Type B pancreatic cell (in vitro differentiated cells): ENCODE measurements at places on chromosomes 11 and 22. TPM values are rescaled to one million over a fixed set of nuclear protein-coding genes. Genes with fewer than 3 reads are reported as not detected.

Gene HSPB2
- not detected in 2 replicates for total RNA-seq

Gene DRD2
- 0.50 and 3.7 TPM in 2 replicates for total RNA-seq

Gene GAS2L1
- total RNA-seq, result 13.5 and 17.2 TPM in 2 replicates

Gene CTTN
- 211 and 264 TPM in 2 replicates for total RNA-seq

Gene CLMP
- 3.6 and 65.7 TPM in 2 replicates for total RNA-seq

Gene FGF4
- 0.22 TPM in 1 of 2 replicates, not detected in the other for total RNA-seq

GRCh38 chr11:78298291-78298771 lies 109.6 kb downstream of the USP35 start:
- DNase-seq, result no peak

GRCh38 chr11:22163394-22163797 lies 29.5 kb upstream of the ANO5 start:
- DNase-seq, result no peak

GRCh38 chr11:130088919-130089673 lies 19.4 kb downstream of the APLP2 start:
- no peak for DNase-seq

GRCh38 chr22:21972293-21972779 lies 10.3 kb downstream of the TOP3B start:
- no peak for DNase-seq

DNA sequence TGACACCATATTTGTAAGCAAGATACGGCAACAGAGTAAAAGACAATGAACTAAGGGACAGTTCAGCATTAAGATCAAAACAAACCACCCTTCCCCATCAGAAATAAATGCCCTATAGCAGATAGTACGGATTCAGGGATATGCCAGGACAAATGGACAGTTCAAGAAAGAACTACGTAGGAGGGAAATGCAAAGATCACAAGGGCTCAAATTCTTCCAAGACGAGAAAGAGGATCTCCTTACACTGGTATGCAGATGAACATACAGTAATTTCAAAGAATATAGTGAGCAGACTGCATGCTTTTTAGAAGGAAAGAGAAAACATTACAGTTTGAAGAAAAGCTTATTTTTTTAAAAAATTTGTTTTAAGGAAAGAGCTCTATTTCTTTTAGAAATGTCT lies 124.7 kb upstream of the APOA1 start:
- no peak for DNase-seq

GRCh38 chr11:11078344-11079086 lies 220.7 kb upstream of the ZBED5 start:
- DNase-seq, result no peak

GRCh38 chr22:32083814-32084213 lies 40.8 kb downstream of the SLC5A1 start:
- no peak for DNase-seq

- DNase-seq, result no peak
Measured at GRCh38 chr22:22960307-22960706, 72.7 kb downstream of the IGLL5 start.

- no peak for DNase-seq
Measured at GRCh38 chr22:30348404-30348803, 8.3 kb downstream of the SF3A1 start.

GRCh38 chr22:24005201-24005600 lies at the start of gene GSTT4:
TSS of gene GSTT4 (minus strand) at chr22:24005453. CDS start at chr22:24005356, 97 bp downstream.
- no peak for DNase-seq

DNA sequence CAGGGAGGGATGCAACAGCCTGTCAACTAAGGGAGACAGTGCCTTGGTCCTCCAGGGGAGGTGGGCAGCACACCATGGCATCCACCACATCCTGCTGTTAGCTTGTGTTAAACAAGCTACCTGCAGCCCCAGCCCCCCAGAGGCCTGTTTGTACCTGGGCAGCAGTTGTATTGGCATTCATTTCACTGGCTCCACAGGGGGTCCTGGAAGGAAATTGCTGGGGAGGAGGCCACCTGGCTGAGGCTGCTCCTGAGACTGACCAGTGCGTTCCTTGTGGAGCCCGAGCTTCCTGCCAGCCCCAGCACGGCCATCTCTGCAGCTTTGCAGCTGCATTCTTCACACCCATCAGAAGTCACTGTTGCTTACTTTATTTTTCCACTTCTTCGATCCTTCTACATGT lies 479.9 kb downstream of the INSC start:
- DNase-seq, result no peak

DNA sequence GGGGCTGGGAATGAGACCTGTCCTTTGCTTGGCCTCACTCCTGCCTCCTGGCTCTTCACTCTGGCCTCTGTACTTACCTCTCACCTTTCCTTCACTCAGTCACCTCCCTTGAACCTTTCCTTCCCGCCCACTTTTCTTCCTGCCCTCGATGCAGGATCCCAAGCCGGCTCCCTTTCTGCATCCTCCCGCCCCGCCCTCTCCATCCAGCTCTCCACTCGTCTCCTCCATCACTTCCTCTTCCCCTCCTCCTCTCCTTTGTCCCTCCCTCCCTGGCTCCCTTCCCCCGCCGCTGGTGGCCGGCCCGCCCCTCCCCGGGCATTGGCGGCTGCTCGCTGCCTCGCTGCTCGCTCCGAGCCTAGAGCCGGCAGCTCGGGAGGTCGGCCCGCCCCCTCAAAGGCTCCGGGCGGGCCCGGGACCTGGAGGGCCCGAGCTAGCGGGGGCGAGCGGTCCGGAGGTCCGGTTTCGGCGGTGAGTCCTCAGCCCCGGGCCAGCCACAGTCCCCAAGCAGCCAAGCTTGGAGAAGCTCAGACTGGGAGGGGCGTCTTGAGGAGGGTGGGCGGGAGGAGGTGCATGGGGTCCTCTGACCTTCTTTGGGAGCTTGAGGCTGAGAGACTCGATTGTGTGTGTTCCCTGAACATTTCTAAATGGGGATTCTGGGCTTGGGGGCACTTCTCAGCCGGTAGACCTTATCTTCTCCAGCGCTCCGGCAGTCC lies 13.8 kb downstream of the PHLDB1 start:
- DNase-seq, result peak; percentile 87

GRCh38 chr11:129249351-129249750 lies 57.2 kb upstream of the ARHGAP32 start:
- DNase-seq, result no peak

DNA sequence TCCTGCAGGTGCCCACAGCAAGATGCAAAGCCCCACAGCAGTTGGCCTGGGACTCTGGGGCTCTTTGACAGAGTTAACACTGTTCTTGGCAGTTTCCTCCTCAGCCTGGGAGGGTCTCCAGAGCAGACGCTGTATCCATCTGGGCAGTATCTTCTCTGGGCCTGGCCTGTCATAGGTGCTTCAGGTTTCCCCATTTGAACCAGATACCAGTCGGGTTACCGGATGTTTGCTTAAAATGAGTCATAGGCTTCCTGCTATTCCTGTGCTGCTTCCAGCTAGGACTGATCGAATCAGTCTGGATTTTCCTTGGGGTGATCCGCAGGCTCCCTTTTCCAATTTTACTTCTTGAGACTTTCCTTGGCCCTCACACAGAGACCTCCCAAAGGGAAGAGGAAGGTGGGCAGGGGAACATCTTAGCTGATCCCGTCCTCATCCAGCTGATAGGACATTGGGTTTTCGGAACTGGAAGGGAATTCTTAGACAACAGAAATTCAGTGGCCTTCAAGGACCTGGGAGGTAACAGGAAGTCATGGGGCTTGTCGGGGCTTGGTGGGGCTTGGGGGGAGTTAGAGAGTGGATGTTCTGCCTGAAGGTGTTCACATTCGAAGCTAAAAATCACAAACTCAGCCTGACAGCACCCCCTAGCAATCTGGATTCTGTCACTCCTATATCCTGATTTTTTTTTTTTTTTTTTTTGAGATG lies 2.4 kb upstream of the RANGAP1 start:
- no peak for DNase-seq

DNA sequence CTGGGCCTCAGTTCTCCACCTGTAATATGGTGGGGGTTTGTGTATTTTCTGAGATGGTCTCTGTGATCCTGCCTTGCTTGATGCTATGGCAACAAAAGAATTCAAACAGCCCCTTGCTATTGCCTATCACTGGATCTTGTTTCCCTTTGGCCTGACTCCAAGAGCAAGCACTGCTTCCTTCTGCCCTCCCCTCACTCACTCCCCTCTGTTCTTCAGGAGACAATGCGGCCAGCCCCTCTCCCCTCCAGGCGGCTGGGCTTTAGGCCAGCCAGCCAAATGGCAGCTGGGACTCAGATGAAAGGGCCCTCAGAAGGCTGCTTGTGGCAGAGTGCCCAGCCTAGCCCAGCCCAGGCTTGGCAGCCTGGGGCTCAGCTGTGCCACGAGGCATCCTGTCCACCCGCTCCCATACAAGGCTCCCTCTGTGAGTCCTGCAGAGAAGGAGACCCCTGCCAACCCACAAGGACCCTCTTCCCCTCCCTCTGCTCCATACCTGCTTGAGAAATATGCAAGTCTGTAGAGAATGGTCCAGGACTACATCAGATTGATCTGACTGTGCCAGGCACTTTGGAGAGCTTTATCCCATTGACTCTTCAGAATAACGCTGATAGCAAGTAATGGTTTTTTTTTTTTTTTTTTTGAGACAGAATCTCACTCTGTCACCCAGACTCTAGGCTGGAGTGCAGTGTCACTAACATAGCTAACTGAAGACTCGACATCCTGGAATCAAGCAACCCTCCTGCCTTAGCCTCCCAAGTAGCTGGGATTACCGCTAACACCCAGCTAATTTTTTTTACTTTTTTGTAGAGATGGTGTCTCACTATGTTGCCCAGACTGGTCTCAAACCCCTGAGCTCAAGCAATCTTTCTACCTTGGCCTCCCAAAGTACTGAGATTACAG lies 7.6 kb upstream of the KCTD14 start:
- DNase-seq, result no peak

GRCh38 chr11:128323381-128323780 lies 264.0 kb downstream of the ETS1 start:
- no peak for DNase-seq

DNA sequence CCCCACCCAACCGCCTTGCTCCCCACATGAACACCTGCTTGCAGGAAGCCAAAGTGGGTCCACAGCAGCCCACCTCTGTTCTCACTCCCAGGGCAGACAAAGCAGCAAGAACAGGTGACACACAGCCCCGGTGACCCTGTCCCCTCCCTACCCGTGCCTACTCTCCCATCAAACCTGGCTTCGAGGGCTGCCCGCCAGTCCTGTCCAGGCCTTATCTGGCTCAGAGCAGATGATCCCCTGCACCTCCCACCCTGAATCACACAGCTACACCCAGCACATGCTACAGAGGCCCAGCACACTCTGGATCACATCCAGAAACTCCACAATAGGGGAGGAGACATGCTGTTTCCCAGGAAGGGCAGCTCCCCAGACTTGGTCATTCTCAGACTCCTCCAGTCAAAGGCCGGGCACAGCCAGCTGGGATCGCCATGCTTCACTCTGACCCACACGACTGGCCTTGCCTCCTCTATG lies 6.2 kb upstream of the RGL4 start:
- DNase-seq, result no peak

- DNase-seq, result no peak
Measured at GRCh38 chr22:41425660-41426365, 20.8 kb downstream of the TOB2 start.

DNA sequence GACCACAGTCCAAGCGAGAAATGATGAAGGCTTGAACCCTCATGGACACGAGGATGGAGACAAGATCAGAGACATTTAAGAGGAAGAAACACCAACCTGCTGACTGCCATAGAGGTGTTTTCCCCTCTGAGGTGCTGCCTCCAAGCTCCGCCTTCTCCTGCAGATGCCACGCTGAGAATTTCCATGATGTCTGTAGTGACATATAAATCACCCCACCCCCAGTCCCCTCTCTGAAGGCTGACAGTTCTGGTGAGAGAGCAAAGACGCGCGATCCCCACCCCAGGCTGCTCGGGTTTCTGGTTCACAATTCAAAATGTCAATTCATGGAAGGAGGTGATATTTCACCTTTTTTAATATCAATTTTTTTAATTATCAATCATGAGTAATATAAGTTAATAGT lies 28.2 kb downstream of the LRRC32 start:
- no peak for DNase-seq

DNA sequence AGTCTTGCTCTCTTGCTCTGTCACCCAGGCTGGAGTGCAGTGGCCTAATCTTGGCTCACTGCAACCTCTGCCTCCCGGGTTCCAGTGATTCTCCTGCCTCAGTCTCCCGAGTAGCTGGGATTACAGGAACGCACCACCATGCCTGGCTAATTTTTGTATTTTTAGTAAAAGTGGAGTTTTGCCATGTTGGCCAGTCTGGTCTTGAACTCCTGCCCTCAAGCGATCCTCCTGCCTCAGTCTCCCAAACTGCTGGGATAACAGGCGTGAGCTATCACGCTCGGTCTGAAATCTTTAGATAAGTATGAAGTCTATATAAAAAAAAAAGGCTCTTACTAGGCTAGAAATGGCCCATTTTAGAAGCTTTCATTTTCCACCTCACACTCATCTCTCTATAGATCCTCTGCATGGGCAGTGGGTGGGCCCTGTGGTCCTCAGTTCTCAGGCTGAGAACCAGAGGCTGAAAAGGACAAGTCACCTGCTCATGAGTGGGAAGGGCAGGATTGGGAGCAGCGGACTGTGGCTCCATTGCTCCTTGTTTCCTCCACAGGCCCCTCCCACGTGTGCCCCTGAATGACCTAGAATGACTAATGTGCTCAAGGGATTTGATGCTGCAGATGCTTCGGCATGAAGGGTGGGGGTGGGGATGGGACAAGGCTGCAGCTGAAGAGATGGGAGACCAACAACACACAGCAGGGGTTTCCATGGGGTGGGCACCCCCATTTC lies 19.8 kb upstream of the PRAME start:
- DNase-seq, result no peak

- no peak for DNase-seq
Measured at GRCh38 chr11:70400643-70401042, 2.3 kb downstream of the CTTN start.

DNA sequence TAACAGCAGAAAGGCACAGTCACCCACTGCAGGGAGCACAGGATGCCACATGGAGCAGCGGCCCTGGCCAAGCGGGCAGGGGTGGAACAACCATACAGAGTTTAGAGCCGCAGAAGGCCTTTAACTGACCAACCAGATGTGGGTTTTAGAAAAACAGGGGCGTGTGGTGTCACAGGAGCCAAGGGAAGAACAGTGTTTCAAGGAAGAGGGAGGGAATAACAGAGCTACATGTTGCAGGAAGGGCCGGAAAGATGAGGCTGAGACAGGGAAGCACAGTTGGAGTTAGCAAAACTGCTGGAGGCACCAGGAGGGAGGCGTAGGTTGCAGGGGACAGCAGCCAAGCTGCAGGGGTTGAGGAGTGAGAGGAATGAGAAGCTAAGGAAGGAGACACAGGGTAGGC lies 7.8 kb upstream of the NAA40 start:
- no peak for DNase-seq

- DNase-seq, result no peak
Measured at GRCh38 chr11:121536126-121536525, 83.4 kb upstream of the SORL1-AS1 start.

GRCh38 chr11:6563667-6564066 lies 39.7 kb downstream of the RRP8 start:
- no peak for DNase-seq

GRCh38 chr22:44393066-44393465 lies 80.3 kb upstream of the SHISAL1 start:
- DNase-seq, result peak; percentile 60

- no peak for DNase-seq
Measured at GRCh38 chr11:104091281-104092096, 55.0 kb downstream of the DDI1 start.

DNA sequence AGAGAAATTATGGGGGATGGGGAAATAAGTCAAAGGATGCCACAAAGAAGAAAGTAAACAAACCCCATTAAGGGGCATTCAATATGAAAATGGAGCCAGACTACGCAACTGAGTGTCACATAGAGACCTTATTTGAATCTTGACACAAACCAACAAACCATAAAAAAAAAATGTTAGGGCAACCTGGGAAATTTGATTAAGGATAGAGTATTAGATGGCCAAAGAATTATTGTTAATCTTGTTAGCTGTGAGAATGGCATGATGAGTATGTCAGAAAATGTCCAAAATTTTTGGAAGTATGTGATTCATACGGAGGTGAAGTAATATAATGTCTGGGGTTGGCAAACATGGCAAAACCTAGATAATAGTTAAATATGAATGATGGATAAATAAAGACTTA lies 322.1 kb upstream of the MPPED2 start:
- DNase-seq, result no peak
